ENCODE measurements at places on chromosomes 4 and X.

GRCh38 chr4:146814750-146815149 is 130.9 kb downstream of the TTC29 start:
- no peak for DNase-seq

- DNase-seq, result no peak
Observed at GRCh38 chr4:10944321-10944720, 259.8 kb upstream of the CLNK start.

DNA sequence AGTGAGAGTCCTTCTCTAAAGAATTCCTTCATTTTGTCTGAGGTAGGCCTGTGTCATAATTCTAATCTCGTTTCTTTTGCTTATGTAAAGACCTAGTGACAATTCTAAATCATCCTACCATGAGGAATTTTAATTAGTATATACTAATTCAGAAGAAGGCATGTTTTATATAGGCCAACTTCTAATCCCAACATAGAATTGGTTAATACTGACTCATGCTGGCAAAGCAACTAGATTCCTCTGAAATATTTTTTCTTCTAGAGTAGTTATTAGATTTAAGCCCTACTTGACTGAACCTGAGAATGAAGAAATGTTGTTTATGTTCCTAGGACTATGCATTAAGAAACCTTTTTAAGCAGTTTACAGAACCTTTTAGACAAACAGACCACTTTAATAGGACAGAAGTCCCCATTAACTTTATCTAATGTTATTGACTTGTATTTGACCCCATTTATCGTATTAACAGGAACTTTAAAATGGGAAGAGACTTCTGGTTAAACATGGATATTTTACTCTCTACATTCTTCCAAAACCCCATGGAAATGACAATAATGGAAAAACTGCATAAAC is 56.1 kb upstream of the EIF1AX start:
- no peak for DNase-seq

GRCh38 chr4:164931551-164932324 is 45.7 kb downstream of the TRIM61 start:
- DNase-seq, result no peak

GRCh38 chr4:27702730-27703431 is 842.2 kb downstream of the STIM2 start:
- peak; percentile 3 for DNase-seq

DNA sequence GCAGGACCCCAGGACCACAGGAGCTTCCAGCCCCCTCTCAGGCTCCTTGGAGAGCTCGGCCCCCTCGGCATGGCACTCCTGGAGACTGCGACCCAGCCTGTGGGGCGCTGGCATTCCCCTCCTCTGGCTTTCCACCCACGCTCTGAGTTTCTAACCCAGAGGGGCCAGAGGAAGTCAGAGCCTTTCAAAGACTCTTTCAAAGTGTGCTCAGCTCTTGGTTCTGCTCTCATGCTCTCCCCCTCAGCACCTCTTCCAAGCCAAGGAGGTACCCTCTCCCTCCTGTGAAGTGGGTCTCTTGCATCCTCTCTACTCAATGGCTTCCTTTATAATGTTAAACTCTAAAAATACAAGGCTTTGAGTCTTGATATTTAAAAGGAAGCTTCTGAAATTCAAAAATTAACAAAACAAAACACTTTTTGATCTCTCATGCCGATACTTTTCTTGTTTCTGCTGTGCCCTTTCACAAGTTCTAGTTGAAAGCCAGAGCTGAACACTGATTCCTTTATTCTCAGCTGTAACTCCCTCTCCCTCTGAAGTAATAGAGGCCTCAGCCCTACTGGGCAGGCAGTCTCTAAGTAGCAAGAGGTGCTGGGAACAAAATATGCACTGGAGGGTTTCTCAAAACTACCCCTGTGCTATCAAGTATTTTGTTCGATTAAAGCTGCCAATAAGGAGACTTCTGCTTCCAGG is 82.8 kb downstream of the NAT8L start:
- no peak for DNase-seq

- no peak for DNase-seq
Observed at GRCh38 chr4:159966746-159967145, 863.9 kb downstream of the RAPGEF2 start.

DNA sequence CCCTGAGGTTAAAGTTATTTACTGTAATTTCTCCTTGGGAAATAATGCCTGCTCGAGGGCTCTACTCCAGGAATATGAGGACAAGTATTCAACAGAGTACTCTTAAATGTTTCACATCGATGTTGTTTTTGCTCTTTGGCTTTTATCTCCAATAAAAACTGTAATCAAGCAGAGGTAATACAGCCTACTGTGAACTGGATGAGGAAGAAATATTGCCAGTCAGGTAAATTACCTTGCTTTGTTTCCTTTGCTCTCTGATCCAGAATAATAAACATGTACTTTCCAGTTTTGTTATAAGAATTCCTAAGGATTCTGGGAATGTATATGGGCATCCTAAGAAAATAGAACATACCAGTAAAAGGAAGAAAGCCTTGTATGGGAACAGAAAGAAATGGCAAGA is 60.4 kb downstream of the FNIP2 start:
- DNase-seq, result no peak

DNA sequence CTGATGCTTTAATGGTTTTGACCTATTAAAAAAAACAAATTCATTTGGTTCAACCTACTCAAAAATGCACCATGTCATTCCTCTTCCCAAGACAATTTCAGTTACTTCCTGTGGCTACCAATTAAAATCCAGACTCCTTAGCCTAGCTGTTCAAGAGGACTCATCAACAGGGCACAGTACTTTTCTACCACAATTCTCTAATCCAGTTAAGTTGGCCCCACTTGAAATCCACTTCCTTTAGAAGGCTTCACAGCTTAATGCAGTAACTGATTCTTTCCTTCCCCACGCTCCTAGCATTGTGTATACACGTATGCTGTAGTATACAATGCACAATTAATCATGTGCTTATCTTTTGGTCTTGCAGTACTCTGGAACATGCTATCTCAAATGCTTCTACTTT is 129.8 kb downstream of the UGT8 start:
- DNase-seq, result no peak

DNA sequence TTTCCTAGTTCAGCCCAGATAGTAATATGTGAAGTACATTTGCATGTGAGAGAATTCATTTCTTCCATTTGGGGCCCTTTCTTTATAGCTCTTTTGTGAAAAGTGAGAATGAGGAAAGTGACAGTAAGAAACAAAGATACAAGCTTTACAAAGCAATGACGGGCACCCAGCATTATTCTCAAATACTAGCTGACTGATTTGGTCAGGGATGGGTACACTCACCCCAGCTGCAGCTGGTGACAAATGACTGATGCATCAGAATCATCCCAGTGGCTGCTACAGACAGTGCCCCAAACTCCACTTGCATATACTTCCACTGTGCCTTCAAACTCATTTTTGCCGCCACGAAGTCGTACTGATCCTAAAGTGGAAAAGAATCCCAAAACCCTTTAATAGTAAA is 14.8 kb downstream of the PRSS12 start:
- no peak for DNase-seq

DNA sequence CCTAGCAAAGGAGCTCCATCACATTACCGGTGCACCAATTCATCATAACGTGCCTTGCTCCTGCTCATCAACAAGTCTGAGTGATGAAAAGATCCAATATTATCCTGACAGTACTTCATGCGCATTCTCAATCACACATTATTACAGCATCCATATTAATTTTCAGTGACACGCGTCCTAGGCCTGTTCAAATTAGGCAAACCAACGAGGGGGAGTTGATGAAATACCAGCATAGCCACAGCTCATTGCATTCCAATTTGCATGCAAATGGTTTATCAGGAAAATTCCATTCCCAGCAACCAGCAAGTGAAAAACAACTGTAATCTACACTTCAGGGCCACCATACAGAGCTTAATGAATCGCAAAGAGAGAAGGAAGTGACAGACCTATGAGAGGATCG is 236.9 kb downstream of the DCLK2 start:
- DNase-seq, result no peak

DNA sequence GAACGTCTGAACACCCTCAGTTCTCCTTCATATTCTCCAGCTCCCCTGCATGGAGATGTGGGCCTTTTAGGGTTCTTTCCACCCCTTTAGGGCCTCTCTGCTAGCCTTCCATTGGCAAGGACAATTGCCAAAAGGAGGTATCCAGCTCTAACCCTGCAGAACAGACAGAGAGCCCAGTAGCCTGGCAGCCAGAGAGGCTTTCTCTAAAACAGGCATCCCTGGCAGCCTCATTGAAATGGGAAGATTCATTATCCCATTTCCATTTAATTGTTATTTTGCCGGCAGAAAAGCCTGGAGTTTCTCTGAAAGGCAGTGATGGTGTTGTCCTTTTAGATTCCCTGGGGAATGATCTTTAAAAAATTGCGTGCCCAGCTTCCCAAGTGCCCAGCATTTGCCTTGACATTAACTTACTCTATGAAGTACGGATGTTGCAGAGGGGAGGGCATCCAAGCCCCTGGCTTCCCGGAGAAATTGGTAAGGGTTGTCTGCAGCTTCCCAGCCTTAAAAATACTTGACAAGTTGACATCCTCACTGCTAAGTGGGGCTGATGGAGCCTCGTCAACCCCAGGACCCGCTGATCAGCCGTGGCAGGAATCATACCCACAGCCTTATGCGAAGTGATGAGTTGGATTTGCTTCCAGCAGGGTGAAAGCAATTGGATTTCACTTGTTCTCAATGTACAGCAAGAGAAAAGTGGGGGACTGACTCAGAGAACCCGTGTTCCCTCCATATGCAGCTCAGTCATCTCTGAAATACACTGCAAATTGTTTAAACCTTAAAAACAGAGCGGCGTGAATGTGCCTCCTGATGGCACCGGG is 244.1 kb downstream of the CRLF2 start:
- no peak for DNase-seq

GRCh38 chrX:120111611-120112010 is 4.1 kb downstream of the RHOXF1 start:
- DNase-seq, result no peak

GRCh38 chr4:48909697-48910096 is 3.1 kb upstream of the OCIAD2 start:
- DNase-seq, result no peak

- DNase-seq, result peak; percentile 11
Observed at GRCh38 chr4:93203708-93204107, 624.8 kb upstream of the ATOH1 start.

- DNase-seq, result no peak
Observed at GRCh38 chr4:10173754-10174749, 57.5 kb upstream of the WDR1 start.

DNA sequence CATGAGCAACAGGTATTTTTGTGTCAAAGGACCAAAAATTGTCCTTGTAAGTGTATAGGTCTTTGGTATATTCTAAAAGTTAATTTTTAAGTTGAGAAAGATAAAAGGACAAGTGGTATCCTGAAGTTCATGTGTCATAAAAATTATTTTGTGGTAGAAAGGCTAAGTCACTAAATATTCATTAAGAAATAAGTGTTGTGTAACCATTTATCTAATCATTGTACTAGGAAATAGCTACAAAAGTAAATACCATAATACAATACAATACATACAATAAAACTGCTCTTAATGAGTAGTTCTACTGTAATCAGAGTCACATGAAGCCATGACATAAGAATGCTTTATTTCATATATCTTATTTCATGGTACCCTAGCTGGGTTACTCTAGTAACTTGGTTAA is 82.5 kb upstream of the ATOH1 start:
- no peak for DNase-seq

DNA sequence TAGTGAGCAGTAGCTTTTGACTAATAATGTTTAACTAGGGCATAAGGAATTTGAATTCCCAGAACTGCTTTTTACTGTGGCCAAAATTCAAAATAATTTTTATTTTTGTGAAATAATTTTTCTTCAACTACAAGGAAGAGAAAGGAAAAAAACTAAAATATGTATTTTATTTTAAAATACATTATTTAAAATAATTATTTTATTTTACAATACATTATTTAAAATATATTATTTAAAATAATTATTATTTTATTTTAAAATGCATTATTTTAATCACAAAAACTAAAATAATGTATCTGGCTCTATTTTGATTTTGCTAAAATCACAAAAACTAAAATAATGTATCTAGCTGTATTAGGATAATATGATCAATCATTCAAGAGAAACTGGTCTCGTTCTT is 210.4 kb downstream of the RELL1 start:
- DNase-seq, result no peak

DNA sequence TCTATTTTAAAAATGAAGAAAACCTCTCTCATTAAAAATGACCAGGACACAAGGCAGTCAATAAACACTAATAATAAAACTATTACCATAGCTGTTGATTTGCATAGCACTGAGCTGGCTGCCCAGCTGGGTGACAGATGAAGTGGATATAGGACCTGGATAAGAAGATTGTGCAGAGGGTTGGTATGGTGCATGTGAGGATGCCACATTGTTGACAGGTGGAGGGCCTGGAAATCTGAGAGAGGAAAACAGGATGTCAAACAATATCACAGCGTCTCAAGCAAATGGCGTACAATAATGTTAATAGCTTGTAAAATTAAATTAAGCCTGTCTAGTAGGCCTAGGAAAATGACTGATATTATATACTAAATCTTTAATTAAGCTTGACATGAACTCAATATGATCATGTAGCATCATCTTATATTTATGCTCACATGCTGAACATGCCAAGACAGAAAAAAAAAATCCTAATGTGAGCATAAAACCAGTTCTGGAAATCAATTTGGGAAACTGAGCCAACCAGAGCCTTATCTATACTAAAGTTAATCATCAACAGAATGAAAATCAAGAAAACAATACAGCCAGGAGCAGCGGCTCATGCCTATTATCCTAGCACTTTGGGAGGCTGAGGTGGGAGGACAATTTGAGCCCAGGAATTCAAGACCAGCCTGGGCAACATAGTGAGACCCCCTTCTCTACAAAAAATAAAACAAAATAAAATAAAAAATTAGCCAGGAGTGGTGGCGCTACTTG is 18.6 kb downstream of the SEC24D start:
- no peak for DNase-seq

GRCh38 chr4:45578874-45579273 is 545.0 kb downstream of the GABRG1 start:
- no peak for DNase-seq

DNA sequence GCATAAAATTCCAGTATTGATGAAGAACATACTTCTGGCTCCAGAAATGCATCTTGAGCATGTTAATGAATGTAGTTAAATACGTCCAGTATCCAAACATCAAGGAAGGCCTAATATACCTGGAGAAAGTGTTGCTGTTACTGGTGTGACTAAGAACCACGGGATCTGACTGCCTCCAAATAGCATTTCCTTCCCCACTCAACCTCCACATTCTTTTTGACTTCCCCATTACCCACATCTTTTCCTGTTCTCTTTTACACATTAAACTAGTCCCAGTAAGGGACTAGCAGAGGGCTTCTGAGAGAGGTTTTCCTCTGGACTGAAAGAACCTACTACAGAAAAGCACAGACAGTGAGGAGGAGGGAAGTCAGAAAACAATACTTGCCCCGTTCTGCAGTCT is 482.8 kb upstream of the HTR2C start:
- DNase-seq, result peak; percentile 78

DNA sequence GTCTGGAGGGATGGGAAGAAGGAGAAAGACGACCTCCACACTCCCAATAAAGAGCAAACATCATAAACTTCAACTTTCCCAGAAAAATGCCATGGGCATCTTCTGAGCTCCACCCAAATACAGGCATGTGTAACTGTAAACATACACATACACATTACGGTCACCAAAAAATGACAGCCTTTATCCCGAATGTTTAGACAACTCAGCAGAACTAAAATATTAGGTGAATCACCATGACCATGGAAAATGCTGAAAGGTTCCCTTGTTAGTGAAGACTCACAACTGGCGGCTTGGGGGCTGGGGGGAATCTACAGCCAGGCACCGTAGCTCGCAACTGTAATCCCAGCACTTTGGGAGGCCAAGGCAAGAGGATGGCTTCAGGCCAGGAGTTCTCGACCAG is 33.0 kb downstream of the PRKX start:
- no peak for DNase-seq

- DNase-seq, result no peak
Observed at GRCh38 chrX:53711436-53711835, 24.9 kb upstream of the HUWE1 start.
